ENCODE measurements at places on chromosomes 5 and 9.

GRCh38 chr9:137318602-137319001 lies 16.5 kb upstream of the NRARP start:
- H3K27me3 ChIP-seq = no peaks in the 10 kb centered on the region
- no peak overlapping the region for H3K27ac ChIP-seq
- peaks cover 19% of the 10 kb centered on the region for H3K4me1 ChIP-seq
- DNase-seq = no peak
- no peaks in the 10 kb centered on the region for H3K36me3 ChIP-seq
- H3K4me3 ChIP-seq = no peak overlapping the region

GRCh38 chr9:120526534-120526933 lies 53.4 kb downstream of the CDK5RAP2 start:
- DNase-seq = no peak
- no peak overlapping the region for H3K4me3 ChIP-seq
- H3K27me3 ChIP-seq = no peaks in the 10 kb centered on the region
- H3K36me3 ChIP-seq = peaks cover 96% of the 10 kb centered on the region
- no peaks in the 10 kb centered on the region for H3K4me1 ChIP-seq
- H3K27ac ChIP-seq = no peak overlapping the region

DNA sequence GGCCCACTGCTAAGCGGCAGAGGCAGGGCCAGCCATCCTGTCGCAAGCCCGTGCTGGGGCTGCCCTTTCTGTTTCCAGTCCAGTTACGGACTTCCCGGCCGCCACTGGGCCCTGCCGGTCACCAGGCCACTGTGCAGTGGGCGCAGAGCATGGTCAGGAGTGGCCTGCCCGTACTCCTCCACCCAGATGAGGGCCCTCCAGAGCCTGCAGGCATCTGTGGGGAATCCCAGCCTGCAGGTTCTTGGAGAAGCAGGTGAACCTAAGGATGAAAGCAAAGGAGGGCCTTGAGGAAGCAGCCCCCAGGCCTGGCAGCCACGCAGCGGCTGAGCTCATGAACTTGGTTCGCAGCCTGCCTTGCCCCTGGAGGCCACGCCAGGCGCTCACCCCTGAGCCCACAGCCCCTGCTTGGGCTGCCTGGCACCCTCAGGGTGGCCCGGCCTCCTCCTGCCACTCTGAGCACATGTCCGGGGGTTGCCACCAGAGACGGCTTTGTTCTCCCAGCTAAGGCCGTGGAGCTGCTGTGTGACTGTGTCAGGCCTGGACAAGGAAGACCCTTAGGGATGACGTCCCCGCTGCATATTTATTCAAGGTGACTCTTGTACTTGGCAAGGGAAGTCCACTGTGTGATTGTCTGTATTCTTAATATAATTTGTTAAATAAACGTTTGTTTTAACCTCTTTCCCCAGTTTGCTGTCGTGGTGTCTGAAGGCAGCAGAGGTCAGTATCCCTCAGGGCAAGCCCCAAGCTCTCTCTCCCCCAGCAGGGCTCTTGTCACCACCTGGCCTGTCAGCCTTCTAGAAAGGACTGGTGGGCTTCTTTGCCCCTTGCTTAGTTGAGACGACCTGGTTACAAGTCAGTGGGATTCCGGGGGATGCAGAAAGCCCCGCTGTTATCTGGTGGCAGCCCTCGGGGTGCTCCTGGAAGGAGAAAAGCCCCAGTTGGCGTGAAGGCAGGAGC lies 107.1 kb upstream of the LMX1B start:
- no peak for DNase-seq
- H3K4me1 ChIP-seq = no peaks in the 10 kb centered on the region
- H3K27me3 ChIP-seq = peaks cover 22% of the 10 kb centered on the region
- H3K36me3 ChIP-seq = peaks cover 5% of the 10 kb centered on the region
- no peak overlapping the region for H3K4me3 ChIP-seq

- no peaks in the 10 kb centered on the region for H3K4me1 ChIP-seq
- H3K27ac ChIP-seq = no peak overlapping the region
- DNase-seq = no peak
- no peak overlapping the region for H3K4me3 ChIP-seq
- H3K36me3 ChIP-seq = no peaks in the 10 kb centered on the region
These were observed 298.5 kb upstream of the CDH18 start for GRCh38 chr5:20286512-20286911.

DNA sequence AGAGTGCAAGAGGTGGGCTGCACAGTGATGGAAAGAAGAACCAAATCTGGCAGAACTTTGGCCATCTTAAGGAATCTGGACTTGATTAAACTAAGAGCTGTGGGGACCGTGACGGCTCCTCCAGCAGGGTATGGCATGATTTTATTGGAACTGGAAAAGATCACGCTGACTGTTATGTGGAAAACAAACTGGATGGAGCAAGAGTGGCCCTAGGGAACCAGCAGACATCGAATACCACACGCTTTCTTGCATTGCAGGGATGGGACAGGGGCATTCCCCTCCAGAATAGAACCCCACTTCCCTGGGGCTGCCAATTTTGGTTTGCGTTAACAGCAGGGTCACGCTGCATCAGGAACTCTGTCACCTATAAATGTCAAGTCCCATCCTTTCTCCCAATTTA lies 38.8 kb downstream of the INSYN2B start:
- peaks cover 12% of the 10 kb centered on the region for H3K4me1 ChIP-seq
- no peaks in the 10 kb centered on the region for H3K36me3 ChIP-seq
- no peak for DNase-seq
- H3K27ac ChIP-seq = no peak overlapping the region

DNA sequence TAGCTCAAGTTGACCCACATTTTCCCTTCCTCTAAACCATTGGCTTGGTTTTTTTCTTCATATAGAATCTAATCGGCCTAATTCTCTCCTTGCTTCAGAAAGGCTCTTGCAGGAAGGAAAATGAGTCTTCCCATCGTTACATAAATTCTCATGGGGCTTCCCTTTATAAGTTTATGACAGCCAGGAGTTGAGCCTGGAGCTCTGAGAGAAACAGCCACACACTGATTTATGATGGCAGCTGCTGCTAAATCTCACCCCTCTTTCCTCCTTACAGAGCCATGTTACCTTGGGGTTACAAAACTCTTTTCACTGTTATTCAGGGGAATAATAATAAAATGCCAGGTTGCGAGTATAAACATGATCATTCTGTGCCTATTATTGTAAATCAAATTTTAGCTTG lies 5.2 kb upstream of the RNF14 start:
- no peaks in the 10 kb centered on the region for H3K27me3 ChIP-seq
- H3K27ac ChIP-seq = no peak overlapping the region
- no peaks in the 10 kb centered on the region for H3K36me3 ChIP-seq
- H3K4me1 ChIP-seq = peaks cover 32% of the 10 kb centered on the region
- DNase-seq = no peak
- no peak overlapping the region for H3K4me3 ChIP-seq

DNA sequence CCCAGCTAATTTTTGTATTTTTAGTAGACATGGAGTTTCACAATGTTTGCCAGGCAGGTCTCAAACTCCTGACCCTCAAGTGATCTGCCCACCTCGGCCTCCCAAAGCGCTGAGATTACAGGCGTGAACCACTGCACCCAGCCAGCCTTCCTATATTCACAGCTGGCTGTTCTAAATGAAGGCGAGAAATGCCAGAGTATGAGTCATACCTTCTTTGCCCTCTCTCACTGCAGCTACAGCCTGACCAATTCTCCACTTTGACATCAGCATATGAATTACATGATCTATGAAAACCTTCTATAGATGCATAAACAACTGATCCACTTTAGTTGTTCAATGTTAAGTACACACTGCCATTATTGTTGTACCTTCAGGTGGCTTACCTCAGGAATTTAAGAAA lies 14.5 kb downstream of the APTX start:
- no peak for DNase-seq
- H3K27ac ChIP-seq = no peak overlapping the region
- H3K4me1 ChIP-seq = peaks cover 11% of the 10 kb centered on the region
- no peaks in the 10 kb centered on the region for H3K27me3 ChIP-seq
- no peak overlapping the region for H3K4me3 ChIP-seq

GRCh38 chr5:56147659-56148230 lies 85.4 kb downstream of the ANKRD55 start:
- H3K27me3 ChIP-seq = no peaks in the 10 kb centered on the region
- H3K36me3 ChIP-seq = no peaks in the 10 kb centered on the region
- H3K27ac ChIP-seq = peak overlapping the region; percentile 82
- H3K4me1 ChIP-seq = peaks cover 60% of the 10 kb centered on the region
- no peak for DNase-seq

DNA sequence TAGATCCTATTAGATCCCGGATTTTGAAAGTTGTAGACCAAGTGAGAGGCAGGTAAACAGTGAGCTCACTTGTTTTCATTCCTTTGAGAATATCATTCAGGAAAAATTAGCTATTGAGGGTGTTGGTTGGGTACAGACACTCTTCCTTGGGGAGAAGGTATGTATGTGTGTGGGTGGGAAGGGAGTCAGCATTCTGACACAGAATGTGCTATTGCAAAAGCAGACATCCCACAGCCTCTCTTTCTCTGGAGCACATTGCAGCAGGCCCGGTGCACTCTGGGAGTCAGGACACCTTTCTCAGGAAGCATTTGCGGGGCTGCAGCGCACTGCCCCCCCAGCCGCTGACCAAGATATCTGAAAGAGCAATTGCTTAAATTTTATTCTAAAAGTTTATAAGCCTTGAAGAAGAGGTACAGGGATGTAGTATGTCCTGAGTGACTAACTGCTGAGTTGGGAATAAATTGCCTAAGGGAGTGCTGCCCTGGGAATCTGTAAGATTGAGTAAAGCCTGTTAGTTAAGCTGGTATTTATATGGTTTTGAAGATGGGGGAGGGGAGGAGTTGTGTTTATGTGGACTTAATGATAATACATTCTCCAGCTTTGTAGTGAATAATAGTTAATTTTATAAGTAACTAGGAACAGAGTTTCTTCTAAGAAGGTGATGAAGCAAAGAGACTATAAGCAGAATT lies 5.2 kb downstream of the TNFAIP8 start:
- peaks cover 31% of the 10 kb centered on the region for H3K36me3 ChIP-seq
- peak overlapping the region; percentile 9 for H3K4me3 ChIP-seq
- no peak for DNase-seq
- H3K27ac ChIP-seq = peak overlapping the region; percentile 69

- no peaks in the 10 kb centered on the region for H3K36me3 ChIP-seq
- no peaks in the 10 kb centered on the region for H3K4me1 ChIP-seq
- no peak overlapping the region for H3K27ac ChIP-seq
- DNase-seq = no peak
- no peaks in the 10 kb centered on the region for H3K27me3 ChIP-seq
- no peak overlapping the region for H3K4me3 ChIP-seq
These were observed 1378.7 kb upstream of the C9orf72 start for GRCh38 chr9:28951945-28952344.

DNA sequence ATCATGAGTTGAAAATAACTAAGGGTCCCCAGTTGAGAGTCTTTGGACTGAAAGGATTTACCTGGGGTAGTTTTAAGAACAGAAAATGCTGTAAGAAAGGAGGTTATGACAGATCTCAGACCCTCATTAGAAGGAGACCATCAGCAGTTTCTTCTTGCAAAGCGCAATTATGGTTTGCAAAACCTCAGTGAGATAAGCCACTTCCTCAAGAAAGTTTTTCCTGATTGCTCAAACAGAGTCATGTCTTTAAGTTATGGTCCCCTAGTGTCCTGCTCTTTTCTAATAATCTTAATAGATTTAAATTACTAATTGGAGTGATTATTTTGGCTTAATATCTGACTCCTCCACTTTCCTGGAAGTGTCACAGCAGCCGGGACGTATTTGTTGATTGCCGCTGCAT lies 293.2 kb upstream of the KLF4 start:
- H3K36me3 ChIP-seq = no peaks in the 10 kb centered on the region
- DNase-seq = no peak
- H3K27ac ChIP-seq = no peak overlapping the region

GRCh38 chr5:125551246-125551645 lies 804.8 kb upstream of the ZNF608 start:
- no peaks in the 10 kb centered on the region for H3K4me1 ChIP-seq
- H3K36me3 ChIP-seq = no peaks in the 10 kb centered on the region
- no peak overlapping the region for H3K4me3 ChIP-seq
- no peak overlapping the region for H3K27ac ChIP-seq

DNA sequence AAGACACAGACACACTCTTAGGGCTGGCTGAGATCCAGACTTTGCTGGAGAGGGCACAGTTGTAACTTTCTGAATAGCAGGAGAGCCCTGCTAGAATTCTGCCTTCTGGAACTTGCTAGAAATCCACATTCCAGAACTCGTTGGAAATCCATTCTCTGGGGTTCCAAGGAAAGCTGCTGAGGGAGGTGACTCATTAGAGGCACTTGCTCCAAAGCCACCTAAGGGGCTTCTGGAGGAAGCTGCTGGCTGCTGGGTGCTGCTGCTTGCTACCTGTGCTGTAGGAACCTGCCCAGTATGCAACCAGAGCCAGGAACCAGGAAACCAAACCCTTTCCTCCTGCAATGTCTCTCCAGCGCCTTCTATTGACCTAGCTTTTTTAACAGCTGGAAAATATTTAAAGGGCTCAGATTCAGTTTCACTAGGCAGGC lies 4.1 kb upstream of the TLE4 start:
- H3K4me3 ChIP-seq = no peak overlapping the region
- DNase-seq = no peak
- H3K27me3 ChIP-seq = no peaks in the 10 kb centered on the region
- H3K4me1 ChIP-seq = peaks cover 5% of the 10 kb centered on the region

GRCh38 chr5:174581479-174581878 lies 142.9 kb upstream of the MSX2 start:
- no peak for DNase-seq
- H3K27ac ChIP-seq = no peak overlapping the region
- H3K4me1 ChIP-seq = peaks cover 2% of the 10 kb centered on the region
- no peaks in the 10 kb centered on the region for H3K36me3 ChIP-seq
- H3K27me3 ChIP-seq = peaks cover 8% of the 10 kb centered on the region

DNA sequence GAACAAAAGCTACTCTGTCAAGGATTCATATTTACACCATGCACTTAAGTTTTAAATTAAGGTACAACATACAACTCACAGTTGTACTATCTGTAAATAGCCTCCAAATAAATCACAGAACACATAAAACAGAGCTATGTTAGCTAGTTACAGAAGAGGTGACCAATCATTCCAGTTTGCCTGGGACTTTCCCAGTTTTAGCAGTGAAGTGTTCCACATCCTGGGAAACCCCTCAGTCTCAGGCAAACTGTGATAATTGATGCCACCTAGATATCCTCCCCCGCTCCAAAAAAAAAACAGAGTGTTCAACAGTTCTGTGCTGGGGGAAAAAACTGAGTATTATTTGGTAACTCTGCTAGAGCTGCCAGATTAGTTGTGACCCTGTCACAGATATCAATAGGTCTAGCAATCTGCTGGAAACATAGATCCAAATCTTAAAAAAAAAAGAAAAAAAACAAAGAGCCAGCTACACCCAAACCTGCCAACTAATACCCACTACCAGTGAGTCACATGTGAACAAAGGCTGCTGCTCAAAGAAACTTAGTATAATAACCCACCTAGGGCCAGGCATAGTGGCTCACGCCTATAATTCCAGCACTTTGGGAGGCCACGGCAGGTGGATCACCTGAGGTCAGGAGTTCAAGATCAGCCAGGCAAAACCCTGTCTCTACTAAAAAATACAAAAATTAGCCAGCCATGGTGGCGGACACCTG lies 5.7 kb downstream of the TBCA start:
- no peak overlapping the region for H3K4me3 ChIP-seq
- no peaks in the 10 kb centered on the region for H3K27me3 ChIP-seq
- peaks cover 45% of the 10 kb centered on the region for H3K4me1 ChIP-seq
- H3K36me3 ChIP-seq = peaks cover 6% of the 10 kb centered on the region
- H3K27ac ChIP-seq = no peak overlapping the region
- DNase-seq = no peak

- no peak overlapping the region for H3K27ac ChIP-seq
- no peaks in the 10 kb centered on the region for H3K4me1 ChIP-seq
- H3K4me3 ChIP-seq = no peak overlapping the region
- no peaks in the 10 kb centered on the region for H3K36me3 ChIP-seq
- DNase-seq = no peak
These were observed 112.7 kb downstream of the NTRK2 start for GRCh38 chr9:84781931-84782866.

GRCh38 chr5:132219289-132219970 lies 8.2 kb downstream of the P4HA2 start:
- no peak overlapping the region for H3K27ac ChIP-seq
- no peaks in the 10 kb centered on the region for H3K4me1 ChIP-seq
- H3K36me3 ChIP-seq = no peaks in the 10 kb centered on the region
- H3K27me3 ChIP-seq = peaks cover 6% of the 10 kb centered on the region
- no peak for DNase-seq

Measured in naive thymus-derived CD8-positive, alpha-beta T cell (primary cell).